ENCODE measurements at places on chromosomes 7 and 10.

GRCh38 chr7:44650242-44650641 lies 43.8 kb downstream of the OGDH start:
- DNase-seq: no peak

DNA sequence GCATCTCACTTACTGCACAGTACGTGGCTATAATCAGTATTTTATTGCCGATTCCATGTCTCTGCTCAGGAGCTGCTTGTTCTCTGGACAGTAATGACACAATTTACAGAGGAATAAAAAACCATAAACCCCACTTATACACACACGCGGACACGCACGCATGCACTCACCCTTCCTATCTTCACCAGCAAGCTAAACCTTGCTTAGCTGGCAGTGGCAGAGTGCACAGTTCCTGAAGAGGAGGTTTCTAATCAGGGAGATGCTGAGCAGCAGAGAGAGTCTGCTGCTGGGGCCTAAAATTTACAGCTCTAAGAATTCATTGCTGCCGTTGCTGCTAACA lies 66.3 kb downstream of the SND1 start:
- DNase-seq: no peak

- DNase-seq: peak; percentile 58
These were observed 24.1 kb downstream of the PDLIM1 start for GRCh38 chr10:95266674-95267095.

GRCh38 chr10:84415539-84416244 lies 87.3 kb downstream of the CCSER2 start:
- DNase-seq: no peak

DNA sequence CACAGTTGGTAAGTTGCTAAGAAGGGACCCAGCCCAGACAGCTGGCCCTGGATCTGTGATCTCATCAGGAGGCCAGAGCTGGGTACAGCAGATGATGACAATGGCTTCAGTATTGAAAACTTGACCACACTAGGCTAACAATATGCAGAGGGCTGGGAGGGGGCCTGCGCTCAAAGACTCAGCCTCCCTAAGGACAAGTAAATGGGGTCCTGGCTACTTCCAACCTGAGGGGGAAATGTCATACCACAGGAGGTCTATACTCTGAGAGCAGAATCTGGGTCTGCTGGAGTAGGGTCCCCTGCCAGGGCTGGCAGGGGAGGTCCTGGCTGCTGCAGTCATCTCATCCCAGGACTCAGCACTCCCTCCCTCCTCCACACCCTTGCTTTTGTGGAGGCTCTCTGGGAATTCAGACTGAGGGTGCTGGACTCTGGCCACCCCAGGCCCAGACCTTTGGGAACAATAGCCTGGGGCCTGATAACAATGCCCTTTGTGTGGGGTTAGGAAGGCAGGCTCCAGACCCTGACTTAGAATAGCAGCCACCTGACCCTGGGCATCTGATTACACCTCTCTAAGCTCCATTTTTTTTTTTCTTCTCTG lies 1.4 kb downstream of the FXYD4 start:
- DNase-seq: no peak

- DNase-seq: peak; percentile 62
These were observed 147.9 kb upstream of the FRMD4A start for GRCh38 chr10:14478604-14479003.

DNA sequence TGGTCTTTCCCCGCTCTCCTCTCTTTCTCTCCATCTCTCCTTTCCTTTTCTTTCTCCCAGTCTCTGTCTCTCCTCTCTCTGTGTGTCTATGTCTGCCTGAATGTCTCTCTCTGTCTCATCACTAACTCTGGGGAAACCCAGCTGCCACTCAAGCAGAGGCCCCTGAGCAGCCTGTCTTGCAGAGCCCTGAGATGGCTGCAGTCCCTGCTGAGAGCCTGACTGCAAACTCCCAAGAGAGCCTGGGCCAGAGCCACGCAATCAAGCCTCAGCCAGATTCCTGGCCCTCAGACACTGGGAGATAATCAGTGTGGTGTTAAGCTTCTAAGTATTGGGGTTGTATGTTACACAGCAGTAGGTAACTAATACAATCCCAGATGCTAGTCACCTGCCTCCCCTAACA lies 91.5 kb downstream of the PAXIP1 start:
- DNase-seq: no peak

- no peak for DNase-seq
These were observed 29.5 kb upstream of the DNAAF5 start for GRCh38 chr7:696812-697551.

- DNase-seq: no peak
These were observed 148.9 kb upstream of the GLI3 start for GRCh38 chr7:42385912-42386311.

DNA sequence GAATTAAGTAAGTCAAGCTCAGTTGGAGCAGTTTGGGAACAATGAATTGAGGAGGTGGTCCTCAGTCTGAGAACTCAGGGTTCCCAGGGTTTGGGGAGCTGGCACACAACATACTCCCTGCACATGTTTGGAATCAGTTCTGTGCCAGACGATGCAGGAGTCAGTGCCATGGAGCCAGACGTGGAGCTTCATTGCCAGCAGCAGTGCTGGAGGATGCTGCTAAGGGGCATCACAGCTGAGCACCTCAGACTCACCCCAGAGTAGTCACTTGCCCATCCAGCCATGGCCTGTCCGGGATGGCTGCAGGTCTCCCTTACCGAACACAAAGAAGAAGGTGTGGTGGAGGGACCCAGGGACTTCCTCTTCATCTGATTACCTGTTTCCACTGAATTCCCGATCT lies 7.9 kb downstream of the GIMAP5 start:
- no peak for DNase-seq

DNA sequence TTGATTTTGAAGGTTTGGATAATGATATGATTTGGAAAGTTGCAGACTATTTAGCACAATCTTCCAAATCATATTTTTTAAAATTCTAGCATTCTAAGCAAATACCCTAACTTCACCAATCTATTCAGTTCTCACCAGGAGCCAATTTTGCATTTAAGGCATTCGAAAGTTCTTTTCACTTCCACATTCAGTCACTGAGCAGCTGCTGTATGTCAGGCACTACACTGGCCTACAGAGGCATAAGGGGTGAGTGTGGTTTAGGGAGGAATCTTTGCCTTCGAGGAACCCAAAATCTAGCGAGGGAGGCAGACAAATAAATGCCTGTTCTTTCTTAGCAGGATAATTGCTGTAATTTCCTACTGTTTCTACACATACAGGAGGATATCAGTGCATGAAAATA lies 10.7 kb upstream of the UCN3 start:
- no peak for DNase-seq
